Activated CD8-positive, alpha-beta memory T cell treated with anti-CD3 and anti-CD28 coated beads for 4 hours (primary cell): ENCODE measurements at places on chromosomes 5 and 9.

GRCh38 chr5:168086746-168087145 is 204.7 kb upstream of the WWC1 start:
- no peak for DNase-seq

DNA sequence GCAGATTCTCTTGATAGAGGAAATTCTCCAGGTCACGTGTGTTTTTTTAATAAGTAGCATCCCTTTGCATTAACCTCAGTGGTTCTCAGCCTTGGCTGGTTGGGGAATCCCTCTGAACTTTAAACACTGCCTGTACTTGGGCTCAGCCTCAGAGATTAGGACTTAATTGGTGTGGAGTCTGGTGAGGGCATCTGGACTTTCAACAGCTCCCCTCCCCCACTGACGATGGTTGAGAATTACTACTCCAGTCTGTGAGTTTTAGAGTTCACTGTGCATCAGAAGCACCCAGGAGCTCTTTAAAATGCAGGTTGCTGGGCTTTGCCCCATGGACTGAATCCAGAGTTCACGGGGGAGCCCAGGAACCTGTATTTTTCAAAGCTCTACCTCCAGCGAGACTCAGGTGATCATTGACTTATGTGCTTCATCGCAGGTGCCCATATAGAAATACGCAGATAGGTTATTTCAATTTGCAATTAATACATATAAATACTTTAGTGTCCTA is 71.4 kb downstream of the DAPK1 start:
- no peak for DNase-seq

GRCh38 chr9:92723801-92724323 is 40.8 kb downstream of the BICD2 start:
- no peak for DNase-seq

- no peak for DNase-seq
These were observed 2.5 kb upstream of the NME5 start for GRCh38 chr5:138141734-138142133.

GRCh38 chr9:28503573-28503972 is 930.3 kb upstream of the C9orf72 start:
- no peak for DNase-seq

DNA sequence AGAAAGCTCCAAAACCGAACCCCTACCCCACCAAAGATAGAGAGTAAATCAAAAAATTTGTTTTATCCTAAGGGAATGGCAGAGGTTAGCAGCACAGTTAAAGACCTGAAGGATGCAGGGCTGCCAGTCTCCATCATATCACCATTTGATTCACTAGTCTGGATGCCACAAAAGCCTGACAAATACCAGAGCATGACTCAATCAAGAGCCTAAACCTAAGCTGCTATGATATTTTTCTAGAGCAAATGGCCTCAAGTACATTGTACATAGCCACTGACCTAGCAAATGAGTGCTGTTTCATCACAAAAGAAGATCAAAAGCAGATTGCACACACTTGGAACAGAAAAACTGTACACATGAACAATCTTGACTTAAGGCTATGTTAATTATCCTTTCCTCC is 48.0 kb downstream of the DPYSL3 start:
- no peak for DNase-seq

GRCh38 chr9:124331580-124331979 is 73.8 kb downstream of the NEK6 start:
- no peak for DNase-seq

- no peak for DNase-seq
These were observed 97.2 kb downstream of the TLE4 start for GRCh38 chr9:79668956-79669355.

- no peak for DNase-seq
These were observed 100.5 kb upstream of the PRRC1 start for GRCh38 chr5:127416906-127417305.
